ENCODE measurements at places on chromosomes 4 and X.
A peak's percentile ranks its signal among the peaks of the same experiment; 100 is the strongest.

GRCh38 chrX:16992445-16992844 is 46.0 kb downstream of the REPS2 start:
- no peak for DNase-seq

DNA sequence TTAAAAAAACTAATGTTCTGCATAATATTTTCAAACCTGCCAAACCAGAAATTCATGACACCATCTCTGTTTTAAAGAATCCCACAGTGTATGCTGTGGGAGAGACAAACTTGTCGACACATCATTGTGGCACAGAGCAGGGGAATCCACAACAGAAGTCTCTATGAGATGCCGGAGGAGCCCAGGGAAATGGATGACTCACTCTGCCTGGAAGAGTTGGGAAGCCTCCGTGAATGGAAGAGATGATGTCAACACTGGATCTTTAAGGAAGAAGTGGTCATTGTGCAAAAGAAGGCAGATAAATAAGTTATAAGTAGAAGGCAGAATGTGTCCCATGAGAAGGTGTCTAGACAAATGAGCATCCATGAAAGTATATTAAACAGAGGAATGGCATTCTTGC is 595.1 kb downstream of the RAB28 start:
- no peak for DNase-seq

- peak; percentile 8 for DNase-seq
These were observed 60.1 kb upstream of the PLAC1 start for GRCh38 chrX:134718105-134718965.

GRCh38 chr4:152431291-152431690 is 104.6 kb downstream of the FBXW7 start:
- DNase-seq: no peak

- peak; percentile 62 for DNase-seq
These were observed 34.2 kb downstream of the WDR13 start for GRCh38 chrX:48631376-48632090.
